ENCODE measurements at places on chromosomes 4 and X.

GRCh38 chrX:14027036-14027435, 2.7 kb downstream of the GEMIN8 start:
- DNase-seq = peak; percentile 35

- no peak for DNase-seq
Measured at GRCh38 chr4:94920369-94920768, 162.6 kb downstream of the BMPR1B start.

- no peak for DNase-seq
Measured at GRCh38 chrX:36684053-36684452, 324.1 kb upstream of the FAM47C start.

DNA sequence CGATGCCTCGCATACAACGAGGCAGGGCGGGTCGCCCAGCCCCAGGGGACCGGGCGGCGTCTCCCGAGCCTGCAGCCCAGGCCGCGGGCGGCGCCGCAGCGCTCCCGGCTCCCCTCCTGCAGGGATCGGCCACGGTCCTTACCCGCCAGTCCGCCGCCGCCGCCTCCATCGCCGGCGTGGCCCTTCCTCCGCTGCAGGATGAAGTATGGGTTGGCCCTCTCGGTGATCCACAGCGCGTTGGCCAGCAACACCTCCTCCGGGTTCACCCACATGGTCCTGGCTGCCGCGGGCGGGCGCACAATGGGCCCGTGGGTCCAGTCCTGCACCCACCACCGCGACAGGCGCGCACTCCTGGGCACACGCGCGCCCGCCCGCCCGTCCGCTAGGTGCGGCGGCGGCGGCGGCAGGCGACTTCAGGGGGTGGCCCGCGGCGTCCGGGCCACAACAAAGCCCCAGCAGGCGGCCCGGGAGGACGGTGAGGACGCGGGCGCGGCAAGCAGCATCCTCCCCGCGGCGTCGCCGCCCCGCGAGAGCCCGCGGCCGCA, 339 bp downstream of the TBC1D9 start:
- DNase-seq = no peak

DNA sequence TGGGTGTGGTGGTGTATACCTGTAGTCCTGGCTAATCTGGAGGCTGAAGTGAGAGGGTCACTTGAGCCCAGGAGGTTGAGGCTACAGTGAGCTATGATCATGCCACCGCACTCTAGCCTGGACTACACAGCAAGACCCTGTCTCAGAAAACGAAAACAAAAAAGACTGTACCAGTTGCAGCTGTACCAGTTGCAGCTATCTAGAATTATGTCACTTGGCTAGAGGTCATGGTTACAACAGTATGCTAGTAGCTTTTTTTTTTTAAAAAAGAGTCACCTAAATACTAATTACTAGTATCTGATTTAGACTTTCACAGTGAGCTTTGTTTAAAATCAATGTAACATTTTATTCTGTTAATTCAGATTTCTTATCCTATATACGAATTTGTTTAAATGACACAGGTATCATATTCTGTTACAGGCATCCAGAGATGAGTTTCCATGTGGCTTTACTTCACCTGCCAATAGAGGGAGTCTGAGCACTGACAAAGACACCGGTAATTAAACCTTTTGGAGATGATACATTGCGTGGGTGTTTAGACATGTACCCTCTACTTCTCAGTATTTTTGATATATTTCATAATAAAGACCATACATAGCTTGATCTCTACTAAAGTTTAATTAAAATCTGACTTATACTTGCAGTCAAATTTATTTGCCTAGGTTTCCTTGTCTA, 100.2 kb upstream of the IL13RA1 start:
- DNase-seq = no peak

- no peak for DNase-seq
Measured at GRCh38 chr4:123830930-123831329, 434.3 kb downstream of the SPRY1 start.

- DNase-seq = no peak
Measured at GRCh38 chrX:34300871-34301270, 168.8 kb upstream of the FAM47A start.

DNA sequence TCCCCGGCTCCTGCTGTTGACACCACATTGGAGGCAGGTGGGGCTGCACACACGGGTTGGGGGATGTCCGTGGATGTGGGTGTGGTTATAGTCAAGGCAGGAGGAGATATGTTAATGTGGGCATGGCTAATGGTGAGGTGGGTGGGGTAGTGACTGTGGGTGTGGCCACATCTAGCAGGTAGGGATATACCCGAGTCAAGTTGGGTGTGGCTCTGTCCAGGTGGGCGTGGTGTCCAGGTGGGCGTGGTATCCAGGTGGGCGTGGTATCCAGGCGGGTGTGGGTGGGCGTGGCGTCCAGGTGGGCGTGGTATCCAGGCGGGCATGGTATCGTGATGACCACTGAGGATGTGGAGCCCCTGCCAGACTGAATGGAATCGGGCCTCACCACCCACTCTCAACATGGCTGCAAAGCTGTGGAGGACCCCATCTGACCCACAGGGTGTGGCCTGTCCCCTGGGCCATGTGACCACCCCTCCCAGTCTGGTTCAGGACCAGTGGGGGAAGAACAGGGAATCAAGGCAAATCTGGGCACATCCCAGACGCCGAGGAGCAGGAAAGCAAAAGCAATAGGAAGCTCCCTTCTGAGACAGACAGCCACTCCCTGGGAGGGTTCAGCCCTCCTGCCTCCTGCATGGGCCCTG, 21.0 kb downstream of the MAN2B2 start:
- no peak for DNase-seq

GRCh38 chr4:161172396-161173026, 991.3 kb downstream of the FSTL5 start:
- no peak for DNase-seq

DNA sequence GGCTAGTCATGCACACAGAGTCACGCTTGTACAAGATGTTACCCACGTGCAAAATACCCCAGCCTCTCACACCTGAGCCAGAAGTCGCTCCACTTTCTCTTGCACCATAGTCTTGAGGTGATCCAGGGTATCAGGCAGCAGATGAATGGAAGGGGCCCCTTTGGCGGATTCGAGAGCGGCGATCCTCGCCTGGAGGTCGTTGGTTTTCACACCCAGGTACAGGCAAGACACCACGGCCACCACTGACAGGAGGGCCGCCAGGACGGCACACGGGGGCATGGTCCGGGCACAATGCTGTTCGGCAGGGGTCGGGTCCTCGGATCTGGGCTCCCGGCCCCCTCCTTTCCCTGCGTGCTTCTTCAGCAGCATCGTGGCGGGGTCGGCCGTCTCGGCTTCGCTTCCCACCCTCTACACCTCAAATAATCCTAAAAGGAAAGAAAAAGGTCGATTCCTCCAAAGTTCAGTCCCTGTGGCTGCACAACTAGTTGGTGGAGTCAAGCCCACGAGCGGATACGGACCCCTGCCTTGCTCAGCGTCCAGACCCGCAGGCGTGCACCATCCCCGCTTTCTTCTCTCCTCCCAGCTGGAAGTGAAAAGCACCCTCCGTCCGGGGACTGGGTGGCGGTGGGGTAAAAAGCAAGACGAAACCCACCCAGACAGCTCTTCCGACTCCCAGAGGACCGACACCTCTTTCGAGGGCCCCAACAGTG, 652 bp downstream of the COL25A1 start:
- no peak for DNase-seq

DNA sequence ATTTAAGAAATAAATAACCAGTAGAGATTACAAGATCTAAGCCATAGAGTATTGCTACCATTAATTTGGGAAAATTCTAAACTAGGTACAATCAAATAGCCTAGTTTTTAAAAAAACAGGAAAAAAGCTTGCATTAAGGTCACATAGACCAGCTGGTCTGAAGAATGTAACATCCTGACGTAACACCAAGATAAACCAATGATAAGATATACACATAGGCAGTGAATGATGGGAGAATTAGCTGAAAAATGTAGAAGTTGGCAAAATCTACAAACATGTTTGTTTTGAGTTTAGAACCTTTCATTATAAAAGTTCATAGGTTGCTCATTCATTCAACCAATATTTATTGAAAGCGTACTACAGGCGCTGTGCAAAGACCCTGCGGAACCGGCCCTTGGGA, 120.0 kb downstream of the SH3RF1 start:
- no peak for DNase-seq

GRCh38 chr4:3295837-3296624, 3.2 kb downstream of the RGS12 start:
- no peak for DNase-seq

GRCh38 chrX:45803383-45803921, 602.8 kb upstream of the DIPK2B start:
- no peak for DNase-seq

DNA sequence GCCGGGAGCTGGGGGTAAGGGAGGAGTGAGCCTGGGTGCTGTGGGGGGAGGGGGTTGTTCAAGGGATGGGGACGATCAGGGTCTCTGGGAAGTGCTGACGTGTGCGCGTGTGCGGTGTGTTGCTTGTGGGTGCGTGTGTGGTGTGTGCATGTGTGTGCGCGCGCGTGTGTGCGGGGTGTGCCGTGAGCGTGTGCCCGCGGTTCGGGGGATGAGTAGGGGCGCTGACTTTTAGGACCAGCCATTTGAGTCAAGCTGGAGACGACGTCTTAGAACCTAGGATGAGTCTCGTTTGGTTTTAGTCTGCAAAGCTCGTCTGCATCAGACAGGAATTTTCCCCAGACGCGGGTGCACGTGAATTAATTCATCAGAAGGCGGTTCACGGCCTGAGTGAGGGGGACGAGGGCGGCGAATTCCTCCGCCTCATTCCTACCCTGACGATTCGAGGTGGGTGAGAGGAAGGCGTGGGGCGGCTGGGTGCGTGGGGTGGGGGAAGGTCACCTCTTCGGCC, 950 bp upstream of the TMEM271 start:
- no peak for DNase-seq

DNA sequence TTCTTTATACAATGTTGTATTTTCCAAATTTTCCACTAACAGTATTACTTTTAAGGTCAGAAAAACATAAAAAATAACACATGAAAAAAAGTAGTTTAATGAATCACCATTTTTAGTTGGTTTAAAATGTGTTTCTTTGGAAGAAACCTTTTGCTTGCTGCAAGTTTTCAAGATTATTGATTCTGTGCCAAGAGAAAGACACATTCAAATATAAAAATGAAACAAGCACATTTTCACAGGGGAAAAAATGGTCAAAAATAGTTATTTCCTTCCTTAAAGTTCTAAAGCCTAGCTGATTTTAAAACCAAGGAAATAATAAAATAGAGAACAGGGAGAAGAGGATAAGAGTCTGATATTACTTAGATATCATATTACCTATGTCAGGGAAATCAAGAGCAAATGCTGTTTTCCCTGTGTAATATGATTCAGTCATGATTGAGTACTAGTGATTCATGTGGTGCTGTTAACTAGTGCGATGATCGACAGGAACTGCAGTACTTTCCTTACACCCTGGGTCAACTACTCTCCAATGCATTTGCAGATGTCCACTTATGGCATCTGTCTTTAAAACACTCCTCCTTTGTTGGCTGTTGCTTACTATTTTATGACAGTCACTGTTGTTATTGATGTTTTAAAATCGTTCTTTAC, 103.8 kb downstream of the CAMK2D start:
- no peak for DNase-seq

DNA sequence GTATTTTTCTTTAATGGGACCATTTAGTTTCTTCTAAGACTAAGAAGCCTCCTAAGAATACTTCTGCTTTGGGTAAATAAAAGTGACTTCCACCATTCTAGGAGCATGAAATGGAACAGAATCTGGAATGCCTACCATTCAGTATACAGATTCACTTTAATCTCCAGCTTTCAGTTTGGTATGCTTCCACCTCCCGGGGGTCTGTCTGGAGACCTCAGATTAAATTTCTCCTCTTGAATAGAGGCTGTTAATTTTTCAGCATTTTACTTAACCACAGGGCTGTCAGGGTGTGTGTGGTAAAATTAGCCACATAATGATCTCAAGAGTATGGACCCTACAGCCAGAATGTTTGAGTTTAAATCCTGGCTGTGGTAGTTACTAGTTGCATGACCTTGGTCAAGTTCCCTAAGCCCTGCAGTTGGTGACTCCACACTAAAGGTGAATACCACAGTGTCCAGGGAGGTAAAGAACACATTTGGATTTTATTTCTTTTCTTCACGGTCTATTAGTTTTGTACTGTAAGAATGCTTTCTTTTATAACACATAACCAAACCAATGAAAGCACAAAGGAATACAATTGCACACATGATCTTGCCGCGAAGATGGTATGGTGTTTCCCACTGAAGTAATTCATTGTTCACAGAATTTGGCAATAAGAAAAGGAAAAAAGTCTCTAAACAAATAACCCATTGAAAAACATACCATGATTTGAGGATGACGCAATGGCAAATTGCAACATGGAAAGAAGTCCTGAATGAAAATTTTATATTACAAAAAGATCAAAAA, 37.3 kb upstream of the TRIM2 start:
- no peak for DNase-seq

- DNase-seq = no peak
Measured at GRCh38 chr4:27986476-27986875, 1125.8 kb downstream of the STIM2 start.

DNA sequence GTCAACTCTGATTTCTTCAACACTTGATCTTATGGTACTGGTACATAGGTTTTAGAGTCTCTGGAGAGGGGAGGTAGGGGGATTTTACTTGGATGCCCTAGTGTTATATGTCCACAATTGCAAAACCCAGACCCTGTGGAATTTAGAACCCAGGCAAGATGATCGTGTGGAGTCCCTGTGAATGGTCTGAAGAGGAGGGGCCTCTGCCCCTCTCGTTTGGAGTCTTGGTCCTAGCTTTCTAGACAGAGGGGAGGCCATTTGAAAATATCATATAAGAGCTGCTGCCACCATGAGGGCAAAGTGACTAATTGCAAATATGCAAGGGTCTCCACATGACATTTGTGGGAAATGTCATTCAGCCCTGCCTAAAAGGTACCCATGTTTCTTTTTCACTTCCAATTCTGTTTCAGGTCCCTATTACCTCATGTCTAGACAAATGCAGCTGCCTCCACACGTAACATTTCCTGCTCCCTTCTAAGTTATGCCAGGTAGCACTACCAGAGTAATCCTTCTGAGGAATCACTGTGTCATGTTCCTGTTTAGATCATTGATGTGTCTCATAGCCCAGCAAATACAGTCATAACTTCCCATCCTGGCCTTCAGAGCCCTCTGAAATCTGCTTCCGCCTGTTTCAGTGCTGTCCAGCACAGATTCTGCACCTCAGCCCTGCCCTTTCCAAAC, 126.8 kb downstream of the KLHL8 start:
- peak; percentile 66 for DNase-seq

GRCh38 chr4:119337010-119337409, 15.1 kb upstream of the FABP2 start:
- DNase-seq = no peak

- no peak for DNase-seq
Measured at GRCh38 chr4:102416765-102417164, 71.5 kb upstream of the SLC39A8 start.

DNA sequence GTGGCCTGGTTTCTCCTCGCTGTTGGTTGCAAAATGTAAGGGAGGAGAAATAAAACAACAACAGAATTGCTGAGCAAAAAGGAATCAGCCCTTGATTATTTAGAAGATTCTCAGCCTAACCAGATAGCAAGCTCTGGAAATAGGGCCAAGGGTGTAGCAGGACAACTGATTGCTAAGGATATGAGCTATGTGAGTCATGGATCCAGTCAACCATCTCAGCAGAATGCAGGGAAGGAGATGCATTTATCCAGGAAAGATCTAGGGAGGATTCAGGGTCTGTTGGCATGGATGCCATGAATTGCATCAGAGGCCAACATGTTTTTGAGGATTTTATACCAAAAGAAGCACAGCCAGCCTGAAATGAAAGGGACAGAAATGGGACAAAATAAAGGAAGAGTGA, 2.2 kb upstream of the XAGE3 start:
- no peak for DNase-seq

GRCh38 chr4:41349021-41349420, 92.3 kb downstream of the UCHL1 start:
- DNase-seq = no peak
